ENCODE measurements at places on chromosomes 12 and 14.

GRCh38 chr12:64001439-64001838, 156.9 kb downstream of the SRGAP1 start:
- no peaks in the 10 kb centered on the region for H3K4me1 ChIP-seq
- H3K27ac ChIP-seq: no peak overlapping the region
- DNase-seq: no peak
- no peak overlapping the region for H3K4me3 ChIP-seq
- peaks cover 2% of the 10 kb centered on the region for H3K27me3 ChIP-seq
- no peaks in the 10 kb centered on the region for H3K36me3 ChIP-seq

DNA sequence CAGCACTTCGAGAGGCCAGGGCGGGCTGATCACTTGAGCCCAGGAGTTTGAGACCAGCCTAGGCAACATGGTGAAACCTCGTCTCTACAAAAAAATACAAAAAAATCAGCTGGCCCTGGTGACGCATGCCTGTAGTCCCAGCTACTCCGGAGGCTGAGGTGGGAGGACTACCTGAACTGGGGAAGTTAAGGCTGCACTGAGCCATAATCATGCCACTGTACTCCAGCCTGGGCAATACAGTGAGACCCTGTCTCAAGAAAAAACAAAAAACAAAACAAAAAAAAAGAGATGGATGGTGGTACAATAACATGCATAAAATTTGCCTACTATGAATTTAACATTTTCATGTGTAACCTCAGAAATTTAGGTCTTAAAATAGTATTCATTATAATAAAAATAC, 2.2 kb downstream of the THAP2 start:
- H3K36me3 ChIP-seq: peaks cover 19% of the 10 kb centered on the region
- H3K4me3 ChIP-seq: no peak overlapping the region
- DNase-seq: no peak
- no peaks in the 10 kb centered on the region for H3K27me3 ChIP-seq
- H3K27ac ChIP-seq: no peak overlapping the region

GRCh38 chr14:29102266-29102665, 335.7 kb downstream of the FOXG1 start:
- no peak overlapping the region for H3K27ac ChIP-seq
- no peaks in the 10 kb centered on the region for H3K36me3 ChIP-seq
- H3K4me3 ChIP-seq: no peak overlapping the region
- no peak for DNase-seq

GRCh38 chr14:28542040-28542439, 224.5 kb upstream of the FOXG1 start:
- H3K36me3 ChIP-seq: no peaks in the 10 kb centered on the region
- H3K27ac ChIP-seq: no peak overlapping the region
- no peak for DNase-seq

- H3K4me1 ChIP-seq: peaks cover 9% of the 10 kb centered on the region
- H3K36me3 ChIP-seq: no peaks in the 10 kb centered on the region
- no peak overlapping the region for H3K27ac ChIP-seq
Observed at GRCh38 chr12:115872212-115872611, 405.3 kb downstream of the MED13L start.

DNA sequence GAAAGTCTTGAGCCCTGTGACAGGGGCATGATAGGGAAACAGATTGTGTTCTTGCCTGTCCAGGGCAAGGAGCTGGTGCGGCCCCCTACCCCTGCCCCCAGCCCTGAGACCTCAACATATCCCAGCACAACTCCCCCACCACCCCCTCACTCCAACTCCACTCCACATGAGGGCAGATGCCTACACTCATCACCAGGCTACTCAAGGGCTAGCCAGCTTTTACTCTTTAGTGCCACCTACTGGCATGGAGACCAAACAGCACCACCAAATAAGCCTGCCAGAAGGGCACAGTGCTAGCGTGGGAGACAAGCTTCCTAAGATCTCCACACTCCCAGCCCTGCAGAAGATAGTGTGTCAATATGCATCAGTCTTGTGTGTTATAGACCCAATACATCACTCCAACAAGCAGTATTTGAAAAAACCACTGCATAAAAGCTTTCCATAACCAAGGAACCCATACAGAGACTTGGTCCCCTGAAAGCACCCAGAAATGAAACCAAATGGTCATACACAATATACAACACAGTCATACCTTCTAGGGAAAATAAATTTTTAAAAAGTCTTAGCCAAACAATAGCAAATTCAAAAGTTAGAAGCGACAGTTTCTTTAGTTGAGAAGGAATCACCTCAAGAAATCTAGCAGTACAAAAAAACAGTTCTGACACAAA, 154.4 kb downstream of the KCNK10 start:
- peaks cover 29% of the 10 kb centered on the region for H3K4me1 ChIP-seq
- no peak overlapping the region for H3K27ac ChIP-seq
- peak overlapping the region; percentile 37 for H3K4me3 ChIP-seq
- H3K27me3 ChIP-seq: peaks cover 26% of the 10 kb centered on the region
- H3K36me3 ChIP-seq: peaks cover 6% of the 10 kb centered on the region

- no peak overlapping the region for H3K27ac ChIP-seq
- no peaks in the 10 kb centered on the region for H3K36me3 ChIP-seq
- H3K27me3 ChIP-seq: peaks cover 6% of the 10 kb centered on the region
- H3K4me3 ChIP-seq: no peak overlapping the region
Observed at GRCh38 chr14:34678306-34678705, 36.1 kb downstream of the CFL2 start.

GRCh38 chr12:53515291-53515680, 8.0 kb upstream of the NPFF start:
- no peaks in the 10 kb centered on the region for H3K27me3 ChIP-seq
- H3K27ac ChIP-seq: no peak overlapping the region
- no peak for DNase-seq
- H3K36me3 ChIP-seq: peaks cover 12% of the 10 kb centered on the region
- no peak overlapping the region for H3K4me3 ChIP-seq

GRCh38 chr12:6333029-6333428, 8.8 kb downstream of the TNFRSF1A start:
- peaks cover 58% of the 10 kb centered on the region for H3K4me1 ChIP-seq
- H3K4me3 ChIP-seq: peak overlapping the region; percentile 50
- H3K27ac ChIP-seq: no peak overlapping the region
- H3K36me3 ChIP-seq: peaks cover 43% of the 10 kb centered on the region
- peak; percentile 70 for DNase-seq
- H3K27me3 ChIP-seq: no peaks in the 10 kb centered on the region

- no peak overlapping the region for H3K4me3 ChIP-seq
- H3K27me3 ChIP-seq: peaks cover 2% of the 10 kb centered on the region
- H3K36me3 ChIP-seq: no peaks in the 10 kb centered on the region
Observed at GRCh38 chr14:58794993-58795762, 157.4 kb downstream of the DACT1 start.

- H3K4me1 ChIP-seq: no peaks in the 10 kb centered on the region
- H3K27me3 ChIP-seq: peaks cover 9% of the 10 kb centered on the region
- H3K4me3 ChIP-seq: no peak overlapping the region
- no peak overlapping the region for H3K27ac ChIP-seq
- no peaks in the 10 kb centered on the region for H3K36me3 ChIP-seq
- DNase-seq: no peak
Observed at GRCh38 chr14:64611358-64612020, 61.7 kb downstream of the PPP1R36 start.

DNA sequence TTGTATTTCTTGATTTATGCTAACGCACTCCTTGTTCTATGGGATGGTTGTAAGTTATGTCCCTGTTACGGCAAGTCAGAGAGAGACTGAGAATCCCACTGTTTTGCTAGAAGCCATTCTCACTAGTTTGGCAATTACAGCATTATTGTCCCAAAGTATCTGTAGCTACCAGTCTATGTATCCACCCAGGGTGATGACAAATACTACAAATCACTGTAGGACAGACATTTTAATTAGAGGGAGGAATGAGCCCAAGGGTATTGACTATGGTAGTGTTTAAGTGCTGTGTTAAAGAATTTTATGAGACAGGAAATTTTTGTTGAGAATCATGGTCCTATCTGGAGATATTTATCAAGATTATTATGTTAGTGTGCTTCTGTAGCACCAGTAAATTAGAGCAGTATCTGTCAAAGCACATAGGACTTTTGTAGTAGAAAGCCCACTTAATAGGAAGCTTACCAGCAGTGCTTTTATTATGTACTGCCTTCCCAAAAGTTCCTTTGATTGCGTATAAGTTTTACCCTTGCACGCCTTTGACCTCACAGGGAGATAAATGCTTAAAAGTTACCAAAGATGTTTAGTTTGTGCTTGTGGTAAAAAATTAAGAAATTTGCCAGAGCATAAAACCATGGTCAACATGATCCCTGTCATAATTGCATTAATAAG, 10.7 kb downstream of the PRKCH start:
- H3K27ac ChIP-seq: peak overlapping the region; percentile 99
- peaks cover 73% of the 10 kb centered on the region for H3K4me1 ChIP-seq
- H3K27me3 ChIP-seq: no peaks in the 10 kb centered on the region
- peaks cover 56% of the 10 kb centered on the region for H3K36me3 ChIP-seq
- peak overlapping the region; percentile 81 for H3K4me3 ChIP-seq

GRCh38 chr12:93621986-93622385, 49.5 kb downstream of the SOCS2 start:
- peaks cover 7% of the 10 kb centered on the region for H3K4me1 ChIP-seq
- no peak overlapping the region for H3K4me3 ChIP-seq
- DNase-seq: no peak
- no peaks in the 10 kb centered on the region for H3K27me3 ChIP-seq

DNA sequence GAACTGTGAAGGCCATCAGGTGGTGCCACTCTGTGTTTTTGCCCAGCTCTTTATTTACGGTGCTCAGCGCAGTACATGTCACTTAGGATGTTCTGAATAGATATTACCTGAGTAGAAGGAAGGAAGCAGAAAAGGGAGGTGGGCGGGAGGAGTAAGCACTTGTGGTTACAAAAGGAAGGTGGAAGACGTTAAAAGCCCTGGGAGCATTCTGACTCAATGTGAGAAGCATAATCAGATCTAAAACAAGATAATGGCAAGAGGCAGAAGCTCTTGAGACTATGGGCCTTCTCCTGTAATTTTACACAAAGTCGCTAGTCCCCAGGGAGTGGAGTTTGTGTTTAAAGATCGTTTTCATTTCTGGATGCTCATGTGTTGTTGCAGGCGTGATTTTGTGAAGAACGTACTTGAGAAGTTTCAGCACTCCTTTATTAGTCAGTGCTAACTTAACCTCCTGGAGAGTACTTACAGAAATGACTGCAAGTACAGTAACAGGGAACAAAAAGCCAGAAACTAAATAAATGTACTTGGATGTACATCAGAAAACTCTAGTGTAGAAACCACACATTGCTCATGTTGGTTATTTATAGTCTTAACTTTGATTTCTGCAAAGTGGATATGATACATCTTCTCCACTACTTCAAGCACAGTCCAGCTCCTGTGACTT, 1523.5 kb downstream of the AACS start:
- DNase-seq: no peak
- H3K4me3 ChIP-seq: no peak overlapping the region
- no peaks in the 10 kb centered on the region for H3K27me3 ChIP-seq

GRCh38 chr12:100458191-100458590, 15.5 kb upstream of the NR1H4 start:
- H3K27me3 ChIP-seq: no peaks in the 10 kb centered on the region
- no peak overlapping the region for H3K27ac ChIP-seq
- H3K4me3 ChIP-seq: no peak overlapping the region
- H3K36me3 ChIP-seq: no peaks in the 10 kb centered on the region

DNA sequence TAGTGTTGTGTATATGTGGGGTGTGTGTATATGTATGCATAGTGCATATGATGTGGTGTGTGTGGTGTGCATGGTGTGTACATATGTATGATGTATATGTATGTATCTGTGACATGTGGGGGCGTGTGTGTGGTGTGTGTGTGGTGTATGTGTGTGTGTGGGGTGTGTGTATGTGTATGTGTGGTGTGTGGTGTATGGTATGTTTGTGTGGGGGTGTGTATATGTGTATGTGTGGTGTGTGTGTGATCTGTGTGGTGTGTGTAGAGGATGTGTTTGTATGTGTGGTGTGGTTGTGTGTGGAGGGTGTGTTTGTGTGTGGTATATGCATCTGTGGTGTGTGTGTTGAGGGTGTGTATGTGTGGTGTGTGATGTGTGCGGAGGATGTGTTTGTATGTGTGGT, 61.6 kb downstream of the CLMN start:
- no peak overlapping the region for H3K4me3 ChIP-seq
- H3K27me3 ChIP-seq: no peaks in the 10 kb centered on the region
- peaks cover 7% of the 10 kb centered on the region for H3K4me1 ChIP-seq
- peak; percentile 2 for DNase-seq
- no peak overlapping the region for H3K27ac ChIP-seq

- peak overlapping the region; percentile 66 for H3K27ac ChIP-seq
- H3K36me3 ChIP-seq: peaks cover 11% of the 10 kb centered on the region
- H3K4me1 ChIP-seq: peaks cover 31% of the 10 kb centered on the region
Observed at GRCh38 chr14:68995731-68996130, 16.6 kb upstream of the ACTN1 start.

DNA sequence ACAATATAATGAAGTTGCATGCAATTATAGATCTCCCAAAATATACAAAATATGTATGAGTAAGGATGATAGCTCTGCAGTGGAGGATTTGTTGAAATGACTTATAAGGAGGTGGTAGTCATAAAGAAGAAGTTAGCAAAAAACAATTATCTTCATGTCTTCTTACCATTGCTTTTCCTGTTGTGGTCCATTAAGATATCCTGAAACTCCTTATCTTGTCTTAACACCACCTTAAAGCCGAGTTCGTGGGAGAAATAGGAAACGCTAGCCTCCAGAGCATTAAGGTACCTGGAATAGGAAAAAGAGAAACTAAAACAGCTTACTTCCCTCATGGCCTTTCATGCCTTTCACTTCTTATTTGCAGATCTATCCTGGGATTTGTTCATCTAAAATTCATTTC, 15.2 kb downstream of the GUCY2C start:
- DNase-seq: no peak
- H3K4me3 ChIP-seq: no peak overlapping the region
- peaks cover 2% of the 10 kb centered on the region for H3K4me1 ChIP-seq

DNA sequence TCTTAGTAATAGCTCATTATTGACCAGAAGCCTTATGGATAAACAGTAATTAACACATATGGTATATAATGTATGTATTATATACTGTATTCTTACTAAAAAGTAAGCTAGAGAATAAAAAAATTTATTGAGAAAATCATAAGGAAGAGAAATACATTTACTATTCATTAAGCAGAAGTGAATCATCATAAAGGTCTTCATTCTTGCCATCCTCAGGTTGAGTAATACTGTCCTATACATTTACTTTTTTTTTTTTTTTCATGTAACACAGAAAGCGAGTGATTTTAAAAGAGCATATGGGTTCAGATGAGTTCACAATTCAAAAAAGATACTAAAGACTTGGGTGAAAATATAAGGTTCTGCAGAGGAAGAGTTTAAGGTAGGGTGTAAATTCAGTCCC, 152.5 kb downstream of the TGFB3 start:
- peaks cover 4% of the 10 kb centered on the region for H3K36me3 ChIP-seq
- peaks cover 9% of the 10 kb centered on the region for H3K4me1 ChIP-seq
- no peak overlapping the region for H3K4me3 ChIP-seq

Measured in activated CD8-positive, alpha-beta memory T cell treated with anti-CD3 and anti-CD28 coated beads, Interleukin-2, amount 10 ng/mL, durations not matched to agents 7 days and 5 days (primary cell).